ENCODE measurements at places on chromosomes 1 and 21.

DNA sequence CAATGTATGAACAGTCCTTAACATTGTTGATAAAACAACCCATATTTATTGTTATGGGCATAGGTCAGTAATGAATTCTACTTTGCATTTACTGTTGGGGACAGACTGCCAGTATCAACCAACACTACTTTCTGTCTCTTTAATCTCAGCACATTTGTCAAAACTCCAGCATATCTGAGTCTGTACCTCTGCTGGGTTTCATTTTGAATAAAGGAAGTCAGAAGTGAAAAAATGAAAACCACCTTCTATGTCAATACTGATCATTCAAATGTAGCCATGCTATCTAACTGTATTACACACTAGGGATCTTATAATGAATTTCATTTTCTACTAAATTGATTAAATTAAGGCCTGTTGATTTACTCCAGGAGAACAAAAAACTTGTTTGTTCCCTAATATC is 24.2 kb upstream of the CXADR start:
- no peak for DNase-seq

- DNase-seq = no peak
Observed at GRCh38 chr1:167052389-167052788, 37.8 kb downstream of the GPA33 start.

DNA sequence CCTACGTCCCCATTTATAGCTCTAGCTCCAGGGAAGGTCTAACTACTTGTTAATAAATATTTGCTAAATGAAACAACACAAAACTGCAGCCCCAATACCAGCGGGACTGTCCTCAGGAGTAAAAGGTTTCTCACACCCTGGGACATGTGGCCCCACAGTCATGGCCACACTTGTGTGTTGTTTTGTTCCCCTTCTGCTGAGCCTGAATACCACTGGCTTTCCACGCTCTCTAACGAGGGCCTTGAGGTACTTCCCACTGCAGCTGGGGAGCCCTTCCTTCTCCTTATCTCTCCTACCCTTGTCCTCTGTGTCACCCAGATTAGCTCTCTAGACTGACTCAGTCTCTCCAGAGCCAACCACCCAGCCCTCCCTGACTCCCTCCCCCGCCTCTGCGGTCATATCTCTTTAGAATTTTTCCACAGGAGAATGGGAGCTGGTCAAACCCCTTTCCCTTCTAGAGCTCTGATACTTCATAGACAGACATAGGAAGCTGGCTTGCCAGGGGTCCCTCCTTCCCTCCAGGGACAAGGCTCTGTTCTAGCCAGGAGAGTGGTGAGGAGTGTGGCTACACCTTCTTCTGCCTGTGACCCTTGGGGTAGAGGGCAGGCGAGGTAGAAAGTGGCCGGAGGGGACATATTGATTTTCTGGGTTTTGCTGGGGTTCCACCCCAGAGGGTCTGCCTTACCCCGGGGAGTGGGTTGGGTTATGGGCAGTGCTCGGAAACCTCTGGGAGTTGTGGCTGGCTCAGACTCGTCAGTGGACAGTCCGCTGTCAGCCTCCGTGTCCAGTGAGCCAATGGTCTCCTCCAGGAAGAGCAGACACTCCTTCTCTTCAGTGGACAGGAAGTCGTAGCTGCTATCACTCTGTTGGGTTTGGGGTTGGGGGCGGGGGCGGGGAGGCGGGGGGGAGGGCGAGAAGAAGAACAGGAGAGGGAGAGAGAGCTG is 8.1 kb downstream of the C1orf116 start:
- DNase-seq = no peak

DNA sequence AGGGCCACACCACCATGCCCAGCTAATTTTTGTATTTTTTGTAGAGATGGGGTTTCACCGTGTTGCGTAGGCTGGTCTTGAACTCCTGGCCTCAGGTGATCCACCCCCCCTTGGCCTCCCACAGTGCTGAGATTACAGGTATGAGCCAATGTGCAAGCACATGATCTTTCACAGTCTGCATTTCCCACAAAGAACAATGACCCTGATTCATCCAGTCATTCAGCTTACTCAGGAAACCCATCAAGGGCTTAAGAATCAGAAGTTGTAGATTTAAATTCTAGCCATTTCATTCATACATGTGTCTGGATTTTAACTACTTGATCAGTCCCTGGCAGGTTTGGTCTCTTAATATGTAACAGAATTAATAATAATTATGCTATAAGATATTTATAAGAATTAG is 2065.7 kb downstream of the MRPL39 start:
- no peak for DNase-seq

DNA sequence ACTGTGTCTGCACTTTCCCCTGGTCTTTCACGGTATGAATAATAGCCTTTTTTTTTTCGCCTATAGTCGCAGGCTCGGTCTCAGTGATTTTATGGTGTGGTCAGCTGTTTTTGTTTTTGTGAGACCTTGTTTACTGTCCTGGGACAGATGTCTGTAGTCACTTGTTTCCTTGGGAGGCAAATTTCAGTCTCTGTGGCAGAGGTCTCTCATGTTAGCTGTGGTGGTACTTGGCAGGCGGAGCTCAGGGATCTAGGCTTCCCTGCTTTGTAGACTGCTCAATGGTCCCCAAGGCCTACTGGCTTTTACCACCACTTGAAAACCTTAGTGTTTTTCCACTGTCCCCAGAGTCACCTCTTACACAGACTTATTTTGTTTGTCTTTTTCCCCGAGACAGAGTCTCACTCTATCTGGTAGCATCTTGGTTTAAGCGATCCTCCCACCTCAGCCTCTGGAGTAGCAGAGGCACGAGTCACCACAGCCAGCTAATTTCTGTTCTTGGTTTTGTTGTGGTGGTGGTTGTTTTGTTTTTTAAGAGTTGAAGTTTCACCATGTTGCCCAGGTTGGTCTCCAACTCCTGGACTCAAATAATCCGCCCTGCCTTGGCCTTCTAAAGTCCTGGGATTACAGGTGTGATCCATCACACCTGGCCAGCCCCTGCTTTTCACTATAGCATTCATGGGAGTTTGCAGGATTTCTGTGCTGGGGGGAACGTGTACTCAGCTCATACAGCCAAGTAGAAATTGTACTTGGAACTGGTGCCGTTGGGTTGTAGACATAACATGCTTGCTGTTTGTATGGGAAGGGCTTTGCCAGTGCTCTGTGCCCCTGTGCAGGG is 10.3 kb downstream of the RNU1-2 start:
- DNase-seq = no peak

DNA sequence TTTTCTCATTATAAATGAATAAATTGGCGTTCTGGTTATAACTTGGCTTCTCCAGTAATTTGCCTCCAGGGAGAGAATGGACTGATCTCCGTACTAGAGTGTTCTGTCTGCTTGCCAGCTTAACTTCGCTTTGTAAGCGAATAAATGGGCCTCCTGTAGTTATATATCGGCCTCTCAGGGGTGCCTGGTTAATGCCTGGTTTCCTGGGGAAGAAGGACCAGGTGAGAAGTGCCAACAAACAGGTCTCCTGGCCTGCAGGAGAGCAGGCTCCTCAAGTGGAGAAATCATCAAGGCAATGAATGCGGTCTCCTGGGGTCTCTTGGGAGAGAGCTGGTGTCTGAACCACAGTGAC is 107.4 kb upstream of the SERBP1 start:
- no peak for DNase-seq

GRCh38 chr21:24941316-24942185 is 665.7 kb downstream of the MRPL39 start:
- no peak for DNase-seq

- DNase-seq = no peak
Observed at GRCh38 chr1:21863981-21864380, 51.9 kb downstream of the LDLRAD2 start.

- no peak for DNase-seq
Observed at GRCh38 chr1:1760345-1760650, 18.0 kb downstream of the NADK start.

- no peak for DNase-seq
Observed at GRCh38 chr1:73804935-73805334, 393.0 kb downstream of the LRRIQ3 start.

DNA sequence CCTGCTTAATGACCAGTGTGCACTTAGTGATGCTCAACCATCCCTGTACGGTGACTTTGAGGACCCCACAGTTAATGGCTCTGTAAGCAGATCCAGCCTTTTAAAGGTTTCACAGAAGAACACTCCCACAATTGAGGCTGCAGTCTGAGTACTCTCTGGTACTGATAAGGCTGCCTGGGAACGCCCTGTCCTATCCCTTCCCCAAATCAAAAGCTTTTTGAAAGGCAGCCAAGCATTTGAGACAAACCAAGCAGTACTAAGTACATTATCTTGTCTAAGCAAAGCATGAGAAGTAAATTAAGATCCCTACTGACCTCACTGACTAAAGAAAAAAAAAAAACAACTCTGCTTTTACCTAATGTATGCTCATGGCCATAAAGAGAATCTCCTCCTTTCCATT is 60.7 kb downstream of the SH3GLB1 start:
- DNase-seq = no peak

GRCh38 chr1:150165622-150166612 is 16.2 kb downstream of the PLEKHO1 start:
- no peak for DNase-seq

DNA sequence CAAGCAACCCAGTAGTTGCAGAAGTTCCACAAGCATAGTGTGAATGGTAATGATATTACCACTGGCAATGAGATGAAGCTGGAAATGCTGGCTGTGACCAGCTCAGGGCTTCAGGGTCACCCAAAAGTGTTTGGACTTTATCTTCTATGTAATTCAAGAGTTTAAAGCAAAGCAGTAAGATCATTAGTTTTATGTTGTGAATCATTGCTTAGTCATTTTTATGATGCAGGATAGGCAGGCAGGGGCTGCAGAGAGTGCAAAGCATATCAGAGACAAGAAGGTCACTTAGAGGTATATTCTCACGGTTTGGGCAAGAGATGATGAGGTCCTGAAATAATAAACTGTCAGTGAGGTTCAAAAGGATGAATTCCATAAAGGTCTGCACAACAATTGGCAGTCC is 147.4 kb downstream of the OLFM3 start:
- DNase-seq = no peak

- DNase-seq = peak; percentile 41
Observed at GRCh38 chr1:205849619-205850355, at the start of gene PM20D1. Gene PM20D1 (minus strand): TSS chr1:205850132. CDS start chr1:205850072, 60 bp downstream.

- no peak for DNase-seq
Observed at GRCh38 chr1:57879700-57880099, 455.8 kb upstream of the DAB1 start.

DNA sequence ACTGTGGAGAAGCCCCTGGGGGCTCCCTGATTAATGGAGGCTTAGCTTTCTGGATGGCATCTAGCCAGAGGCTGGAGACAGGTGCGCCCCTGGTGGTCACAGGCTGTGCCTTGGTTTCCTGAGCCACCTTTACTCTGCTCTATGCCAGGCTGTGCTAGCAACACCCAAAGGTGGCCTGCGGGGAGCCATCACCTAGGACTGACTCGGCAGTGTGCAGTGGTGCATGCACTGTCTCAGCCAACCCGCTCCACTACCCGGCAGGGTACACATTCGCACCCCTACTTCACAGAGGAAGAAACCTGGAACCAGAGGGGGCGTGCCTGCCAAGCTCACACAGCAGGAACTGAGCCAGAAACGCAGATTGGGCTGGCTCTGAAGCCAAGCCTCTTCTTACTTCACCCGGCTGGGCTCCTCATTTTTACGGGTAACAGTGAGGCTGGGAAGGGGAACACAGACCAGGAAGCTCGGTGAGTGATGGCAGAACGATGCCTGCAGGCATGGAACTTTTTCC is 24.8 kb downstream of the PCSK9 start:
- DNase-seq = no peak

GRCh38 chr1:71956613-71957285 is 325.6 kb downstream of the NEGR1 start:
- no peak for DNase-seq

DNA sequence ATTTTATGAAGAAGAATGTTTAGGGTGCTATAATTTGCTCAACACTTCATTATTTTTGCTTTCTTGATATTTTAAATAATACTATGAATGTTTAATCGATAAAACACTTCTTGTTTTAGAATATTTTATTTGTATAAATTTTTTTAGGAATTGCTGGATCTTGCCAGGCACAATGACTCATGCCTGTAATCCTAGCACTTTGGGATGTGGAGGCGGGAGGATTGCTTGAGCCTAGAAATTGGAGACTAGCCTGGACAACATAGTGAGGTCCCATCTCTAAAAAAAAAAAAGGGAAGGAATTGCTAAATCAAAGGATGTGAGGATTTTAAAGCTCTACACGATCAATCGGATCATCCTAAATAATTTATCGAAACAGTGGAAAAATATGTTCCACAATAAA is 17.6 kb downstream of the RNF11 start:
- DNase-seq = no peak

DNA sequence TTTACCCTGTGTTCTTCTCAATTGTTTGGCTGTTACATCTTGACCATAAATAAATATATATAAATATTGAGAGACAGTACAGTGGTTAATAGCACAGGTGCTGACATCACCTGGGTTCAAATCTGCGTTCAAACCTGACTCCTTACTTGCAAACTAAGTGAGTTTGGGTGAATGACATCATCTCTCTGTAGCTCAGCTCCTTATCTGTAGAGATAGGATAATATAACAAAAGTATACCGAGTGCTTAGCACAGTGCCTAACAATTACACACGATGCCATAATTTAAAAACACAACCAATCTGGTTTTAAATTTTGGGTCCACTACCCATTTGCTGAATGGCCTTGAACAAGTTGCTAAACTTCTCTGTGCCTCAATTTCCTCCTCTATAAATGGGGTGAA is 86.6 kb downstream of the RRAGC start:
- DNase-seq = no peak

DNA sequence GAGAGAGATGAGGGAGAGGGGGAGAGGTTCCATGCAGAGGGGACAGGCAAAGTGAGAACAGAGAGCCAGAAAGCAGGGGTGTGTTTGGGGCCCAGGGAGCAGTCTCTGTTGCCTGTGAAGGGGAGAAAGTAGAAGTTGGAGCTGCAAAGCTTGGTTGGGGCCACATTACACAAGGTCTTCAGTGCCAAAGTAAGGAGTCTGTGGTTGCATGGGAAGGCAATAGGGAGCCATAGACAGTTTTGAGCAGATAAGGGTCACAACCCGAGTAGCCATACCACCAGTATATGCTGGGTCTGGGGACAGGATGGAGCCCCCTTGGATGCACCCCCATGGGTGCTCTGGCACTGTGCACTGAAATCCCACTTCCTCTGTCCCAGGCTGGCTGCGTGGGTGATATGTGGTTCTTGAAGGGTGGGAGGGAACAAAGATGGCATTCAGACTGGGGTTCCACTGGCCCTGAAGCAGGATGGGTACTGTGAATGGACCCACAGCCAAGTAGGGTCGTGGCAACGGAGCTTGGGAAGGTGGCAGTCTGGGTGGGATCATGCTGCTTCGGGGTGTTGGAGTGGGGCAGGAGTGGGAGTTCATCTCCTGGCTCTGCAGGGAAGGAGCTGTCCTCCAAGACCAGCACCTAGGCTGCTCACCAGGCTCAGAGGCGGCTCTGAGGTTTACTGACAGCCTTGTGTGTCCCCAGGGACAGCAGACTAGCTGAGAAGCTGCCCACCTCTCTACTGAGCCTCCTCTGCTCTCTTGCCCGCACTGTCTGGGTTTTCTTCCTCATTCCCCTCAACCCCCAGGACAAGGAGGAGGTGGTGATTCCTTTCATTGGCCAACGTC is 12.1 kb downstream of the DRAXIN start:
- DNase-seq = no peak

All from activated CD8-positive, alpha-beta memory T cell treated with anti-CD3 and anti-CD28 coated beads for 1 hour (primary cell).